WTC11 (cell line): ENCODE measurements at places on chromosomes 11 and 22. TPM values are rescaled to one million over a fixed set of nuclear protein-coding genes. Genes with fewer than 3 reads are reported as not detected.
A peak's percentile ranks its signal among the peaks of the same experiment; 100 is the strongest.

The CASP5 gene
- not detected in 3 replicates for total RNA-seq

GRCh38 chr22:38397189-38398085 lies 57.6 kb downstream of the KCNJ4 start:
- H3K4me3 ChIP-seq, result peak overlapping the region; percentile 81
- DNase-seq, result peak; percentile 84
- H3K4me1 ChIP-seq, result peaks cover 64% of the 10 kb centered on the region
- H3K27me3 ChIP-seq, result no peaks in the 10 kb centered on the region
- H3K36me3 ChIP-seq, result no peaks in the 10 kb centered on the region
- H3K27ac ChIP-seq, result peak overlapping the region; percentile 90

DNA sequence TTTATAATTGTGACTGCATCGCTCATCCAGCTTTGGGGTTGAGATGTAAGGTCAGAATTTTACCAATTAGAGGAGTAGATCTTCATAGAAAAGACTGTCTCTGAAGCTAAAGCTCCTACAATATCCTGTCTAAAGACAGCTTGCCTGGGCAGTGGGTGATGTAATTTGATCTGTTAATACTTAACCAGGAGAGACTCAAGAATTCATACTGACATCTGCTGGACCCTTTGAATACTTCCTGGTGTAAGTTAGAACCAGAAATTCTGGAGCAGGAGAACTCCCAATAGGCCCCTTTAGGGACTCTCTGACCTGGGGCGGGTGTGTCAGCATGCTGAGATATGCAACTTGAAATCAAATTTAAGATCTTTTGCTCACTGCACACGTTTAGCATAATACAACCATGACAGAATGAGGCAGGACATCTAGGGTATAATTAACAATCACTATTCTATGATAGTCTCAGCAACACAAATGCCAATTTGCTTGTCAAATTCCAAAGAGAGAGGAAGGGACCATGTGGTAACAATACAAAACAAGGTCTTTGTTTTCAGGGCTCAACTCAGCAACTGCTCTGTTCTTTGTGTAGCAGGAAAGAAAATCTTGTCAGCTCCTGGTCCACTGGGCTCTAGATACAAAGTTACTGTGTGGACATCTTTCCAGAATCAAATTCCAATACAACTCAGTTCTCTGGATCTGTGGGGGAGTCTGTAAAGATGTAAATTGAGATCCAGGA lies 143.9 kb downstream of the INSC start:
- no peaks in the 10 kb centered on the region for H3K27me3 ChIP-seq
- no peak for DNase-seq
- peaks cover 13% of the 10 kb centered on the region for H3K4me1 ChIP-seq
- H3K27ac ChIP-seq, result peak overlapping the region; percentile 22; the same call in 1 of the 2 replicates
- H3K36me3 ChIP-seq, result no peaks in the 10 kb centered on the region
- no peak overlapping the region for H3K4me3 ChIP-seq

DNA sequence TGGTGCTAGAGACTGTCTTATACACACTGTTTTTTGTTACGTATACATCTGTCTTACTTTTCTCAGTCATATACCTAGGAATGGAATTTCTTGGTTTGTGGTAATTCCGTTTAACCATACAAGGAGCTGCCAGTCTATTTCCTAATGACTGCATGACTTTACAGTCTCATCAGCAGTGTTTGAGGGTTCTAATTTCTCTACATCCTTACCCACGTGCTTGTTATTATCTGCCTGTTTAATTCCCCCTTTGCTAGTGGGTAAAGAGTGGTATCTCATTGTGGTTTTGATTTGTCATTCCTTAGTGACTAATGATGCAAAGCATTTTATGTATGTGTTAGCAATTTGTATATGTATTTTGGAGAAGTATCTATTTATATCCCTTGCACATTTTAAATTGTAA lies 1008.0 kb downstream of the FAM181B start:
- no peak overlapping the region for H3K27ac ChIP-seq
- H3K36me3 ChIP-seq, result peaks cover 10% of the 10 kb centered on the region
- no peaks in the 10 kb centered on the region for H3K27me3 ChIP-seq
- no peak overlapping the region for H3K4me3 ChIP-seq

- peaks cover 3% of the 10 kb centered on the region for H3K4me1 ChIP-seq
- no peak overlapping the region for H3K4me3 ChIP-seq
- H3K27me3 ChIP-seq, result peaks cover 31% of the 10 kb centered on the region
- DNase-seq, result peak; percentile 36
Measured at GRCh38 chr11:18853086-18853720, 61.6 kb upstream of the PTPN5 start.

DNA sequence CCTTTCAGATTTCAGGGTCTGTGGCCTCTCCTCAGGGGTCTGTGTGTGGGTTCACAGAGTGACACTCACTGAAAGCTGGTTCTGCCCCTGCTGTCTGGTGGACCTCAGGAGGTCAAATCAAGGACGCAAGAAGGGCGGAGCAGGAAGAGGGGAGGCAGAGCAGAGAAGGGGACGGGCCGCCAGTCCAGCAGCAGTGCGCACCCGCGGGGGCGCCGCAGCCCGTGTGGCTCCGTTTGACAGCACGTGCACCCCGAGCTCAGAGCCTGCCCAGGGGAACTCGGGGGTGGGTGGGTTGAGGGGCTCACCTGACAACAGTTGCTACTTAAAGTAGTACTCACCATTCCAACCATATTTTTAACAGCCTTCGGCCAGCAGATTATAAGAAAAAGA lies 71.4 kb upstream of the PITPNB start:
- no peak overlapping the region; the same call in 1 of the 2 replicates for H3K27ac ChIP-seq
- H3K36me3 ChIP-seq, result peaks cover 5% of the 10 kb centered on the region; the same call in 1 of the 2 replicates
- H3K4me1 ChIP-seq, result peaks cover 20% of the 10 kb centered on the region
- H3K4me3 ChIP-seq, result no peak overlapping the region
- DNase-seq, result no peak
- no peaks in the 10 kb centered on the region for H3K27me3 ChIP-seq

DNA sequence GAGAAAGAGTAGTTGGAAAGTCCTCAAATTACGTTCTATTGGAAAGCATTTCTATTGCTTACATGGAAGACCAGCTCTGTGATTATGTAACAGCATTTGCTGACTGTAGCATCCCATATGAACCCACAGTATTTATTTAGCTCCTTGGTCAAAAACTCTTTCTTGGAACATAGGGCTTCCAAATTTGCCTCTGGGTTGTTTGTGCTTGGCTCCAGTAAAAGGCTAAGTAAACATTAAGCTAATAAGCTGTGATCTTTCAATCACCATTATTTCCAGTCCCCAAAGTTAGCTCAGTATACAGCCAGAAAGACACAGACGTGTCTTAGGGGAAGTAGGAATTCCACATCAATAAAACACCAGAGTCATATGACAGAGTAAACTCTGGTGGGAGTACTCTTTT lies 668.8 kb downstream of the DLG2 start:
- DNase-seq, result no peak
- no peak overlapping the region for H3K27ac ChIP-seq
- H3K36me3 ChIP-seq, result no peaks in the 10 kb centered on the region
- H3K4me1 ChIP-seq, result peaks cover 3% of the 10 kb centered on the region; the same call in 1 of the 2 replicates
- no peaks in the 10 kb centered on the region for H3K27me3 ChIP-seq
